ENCODE measurements at places on chromosomes 1 and 21.

GRCh38 chr1:24147194-24147593, 4.3 kb upstream of the IL22RA1 start:
- no peak for DNase-seq

- no peak for DNase-seq
These were observed 6.3 kb upstream of the SGIP1 start for GRCh38 chr1:66527686-66528085.

- no peak for DNase-seq
These were observed 115.7 kb upstream of the ATP1A1 start for GRCh38 chr1:116257341-116257767.

DNA sequence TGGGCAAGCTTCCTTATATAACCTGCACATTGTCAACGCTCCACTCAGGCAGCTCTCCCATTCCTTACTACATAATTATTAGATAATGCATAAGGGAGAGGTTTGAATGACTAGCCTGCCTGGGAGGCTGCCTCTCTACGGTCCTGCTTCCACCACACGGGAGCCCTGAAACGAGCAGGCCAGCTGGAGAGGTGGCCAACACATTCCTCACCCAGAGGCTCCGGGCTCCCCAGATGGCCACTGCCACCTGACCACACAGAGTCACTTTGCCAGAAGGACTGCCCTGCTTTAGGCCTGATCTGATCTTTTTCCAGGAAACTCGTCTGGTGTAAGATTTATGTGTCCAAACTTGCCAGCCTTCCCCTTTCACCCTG, 27.9 kb downstream of the HIVEP3 start:
- DNase-seq, result no peak

- DNase-seq, result no peak
These were observed 111.4 kb upstream of the CDC42BPA start for GRCh38 chr1:227429447-227430359.

DNA sequence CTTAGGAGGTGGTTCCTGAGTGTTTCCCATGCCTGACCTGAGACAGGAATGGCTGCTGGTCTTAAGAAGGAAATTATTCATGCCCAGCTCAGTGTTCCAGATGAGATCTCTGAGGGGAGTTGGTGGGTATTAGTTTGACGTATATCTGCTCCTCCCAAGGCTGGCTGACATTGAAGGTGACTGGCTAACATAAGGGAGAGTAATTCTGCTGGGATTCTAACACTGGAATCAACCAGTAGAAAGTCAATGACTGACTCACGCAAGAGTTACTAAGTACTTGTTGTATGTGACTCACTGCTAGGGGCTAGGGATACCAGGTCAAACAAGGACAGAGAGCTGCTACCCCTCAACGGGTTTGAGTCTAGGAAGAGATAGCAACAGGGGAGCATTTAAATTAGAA, 177.3 kb downstream of the CACNA1E start:
- DNase-seq, result no peak

DNA sequence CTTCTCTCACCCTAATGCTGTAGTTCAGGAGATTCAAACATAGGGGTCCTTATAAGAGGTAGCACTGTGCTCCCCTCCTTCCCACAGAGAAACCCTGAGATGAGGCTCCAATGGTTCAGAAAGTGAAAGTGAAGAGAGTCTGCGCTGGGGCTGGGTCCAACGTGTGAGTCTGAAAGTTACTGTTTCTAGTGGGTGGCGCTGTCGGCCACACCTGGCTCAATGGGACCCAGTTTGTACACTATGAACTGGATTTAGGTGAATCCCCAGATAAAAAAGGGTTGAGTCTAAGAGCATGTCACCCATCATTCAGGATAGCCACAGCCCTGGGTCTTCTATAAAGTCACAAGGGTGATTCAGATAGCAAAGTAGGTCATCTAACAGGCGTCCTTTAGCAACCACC, 2.8 kb downstream of the SMCP start:
- DNase-seq, result no peak

GRCh38 chr21:39120876-39121599, 62.2 kb downstream of the PSMG1 start:
- no peak for DNase-seq

DNA sequence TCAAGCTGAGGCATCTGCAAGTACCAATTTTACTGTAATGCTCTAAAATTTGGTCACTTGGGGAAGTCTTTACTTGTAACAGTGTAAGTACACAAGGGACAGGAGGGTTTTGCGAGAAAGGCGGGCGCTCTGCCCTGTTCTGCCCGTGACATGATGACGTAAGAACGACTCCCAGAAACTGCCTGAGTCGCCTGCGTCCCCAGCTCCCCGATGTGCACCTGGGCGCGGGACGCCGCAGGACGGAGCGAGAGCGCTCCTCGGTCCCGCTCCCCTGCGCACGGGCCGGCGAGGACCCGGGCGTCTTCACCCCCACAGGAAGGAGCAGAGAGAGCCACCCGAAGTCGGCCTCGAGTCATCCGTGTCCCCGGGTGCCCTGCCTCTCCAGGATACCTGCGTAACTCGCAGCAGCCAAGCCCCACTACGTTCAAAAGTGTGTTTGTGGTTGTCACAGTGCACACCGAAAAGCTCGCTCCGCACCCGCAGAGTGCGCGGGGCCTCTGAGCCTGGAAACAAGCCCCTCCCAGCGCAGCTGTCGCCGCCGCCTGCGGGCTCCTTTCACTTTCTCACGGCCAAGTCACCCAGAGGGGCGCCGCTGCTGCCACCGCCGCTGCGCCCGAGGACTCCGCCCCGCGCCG, 3.3 kb upstream of the ZBTB18 start:
- no peak for DNase-seq

GRCh38 chr1:24364975-24365678, 46.0 kb downstream of the GRHL3 start:
- DNase-seq, result no peak

DNA sequence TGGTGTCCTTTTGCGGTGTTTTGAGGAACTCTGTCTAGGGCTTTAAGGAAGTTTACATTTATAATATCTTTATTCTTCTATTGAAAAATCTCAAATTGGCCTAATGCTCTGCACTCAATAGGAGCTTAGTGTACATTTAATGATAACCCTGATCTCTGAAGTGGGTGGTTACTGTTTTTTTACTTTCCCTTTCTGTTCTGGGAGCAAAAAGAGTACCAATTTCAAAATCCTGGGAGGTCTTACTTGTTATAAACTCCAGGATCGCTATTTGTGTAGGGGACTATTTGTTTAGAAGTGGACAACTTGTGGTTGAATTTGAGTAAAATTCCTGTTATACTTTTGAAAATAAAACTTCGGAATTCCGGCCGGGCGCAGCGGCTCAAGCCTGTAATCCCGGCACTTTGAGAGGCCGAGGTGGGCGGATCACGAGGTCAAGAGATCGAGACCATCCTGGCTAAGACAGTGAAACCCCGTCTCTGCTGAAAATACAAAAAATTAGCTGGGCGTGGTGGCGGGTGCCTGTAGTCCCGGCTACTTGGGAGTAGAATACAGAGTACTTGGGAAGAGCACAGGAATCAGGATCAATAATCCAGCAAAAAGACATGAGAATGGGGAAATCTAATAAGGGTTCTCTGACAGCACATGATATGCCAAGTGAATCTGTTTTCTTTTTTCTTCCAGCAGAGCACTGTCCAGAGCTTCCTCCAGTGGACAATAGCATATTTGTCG, 1.1 kb downstream of the C4BPB start:
- no peak for DNase-seq

DNA sequence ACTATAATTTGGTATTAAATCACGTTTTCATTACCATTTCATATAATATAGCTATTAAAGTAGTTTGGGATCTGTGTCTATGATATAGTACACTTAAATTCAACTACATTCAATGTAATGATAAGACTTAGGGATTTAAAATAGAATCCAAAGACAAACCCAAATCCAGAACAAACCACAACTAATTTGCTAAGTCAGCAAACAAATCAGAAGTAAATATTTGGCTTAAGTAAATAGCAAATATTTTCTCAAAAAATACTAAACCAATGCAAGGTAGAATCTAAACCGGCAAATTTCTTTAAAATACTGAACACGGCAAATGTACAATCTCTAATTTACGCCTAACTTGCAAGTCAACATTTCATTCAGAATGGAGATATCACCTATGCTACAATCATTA, 16.8 kb downstream of the YY1AP1 start:
- no peak for DNase-seq

DNA sequence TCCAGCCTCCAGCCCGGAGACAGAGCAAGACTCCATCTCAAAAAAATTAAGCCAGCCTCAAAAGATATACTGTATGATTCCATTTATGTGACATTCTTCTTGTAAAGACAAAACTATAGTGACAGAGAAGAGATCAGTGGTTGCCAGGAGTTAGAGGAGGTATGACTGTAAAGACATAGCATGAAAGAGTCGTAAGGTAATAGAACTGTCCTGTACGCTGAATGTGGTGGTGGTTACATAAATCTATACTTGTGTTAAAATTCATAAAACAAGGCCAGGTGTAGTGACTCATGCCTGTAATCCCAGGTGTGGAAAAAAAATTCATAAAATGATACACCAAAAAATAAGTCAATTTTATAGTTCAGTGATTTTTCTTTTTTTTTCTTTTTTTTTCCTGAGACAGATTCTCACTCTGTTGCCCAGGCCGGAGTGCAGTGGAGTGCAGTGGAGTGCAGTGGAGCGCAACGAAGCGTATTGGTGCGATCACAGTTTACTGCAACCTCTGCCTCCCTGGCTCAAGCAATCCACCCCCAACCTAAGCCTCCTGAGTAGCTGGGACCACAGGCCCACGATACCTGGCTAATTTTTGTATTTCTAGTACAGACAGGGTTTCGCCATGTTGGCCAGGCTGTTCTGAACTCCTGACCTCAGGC, 84.9 kb upstream of the CXADR start:
- DNase-seq, result no peak

DNA sequence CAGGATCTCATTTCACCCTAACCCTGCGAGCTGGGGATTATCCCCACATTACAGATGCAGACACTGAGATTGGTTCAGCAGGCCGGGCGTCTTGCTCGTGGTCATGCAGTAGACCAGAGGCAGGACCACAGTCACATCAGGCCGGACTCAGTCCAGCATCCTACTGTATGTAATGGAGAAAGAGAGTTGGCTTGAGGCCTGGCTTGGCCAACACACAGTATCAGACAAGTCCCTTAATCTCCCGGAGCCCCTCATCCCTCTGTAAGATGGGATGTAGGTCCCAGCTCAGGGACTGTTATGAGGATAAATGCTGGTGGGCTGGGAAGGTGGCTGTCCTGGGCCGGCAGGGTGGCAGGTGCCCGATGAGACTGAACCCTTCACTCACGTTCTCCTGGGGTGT, 66.1 kb upstream of the ACTL8 start:
- no peak for DNase-seq

- no peak for DNase-seq
These were observed 470 bp downstream of the TNR start for GRCh38 chr1:175742790-175743459.

DNA sequence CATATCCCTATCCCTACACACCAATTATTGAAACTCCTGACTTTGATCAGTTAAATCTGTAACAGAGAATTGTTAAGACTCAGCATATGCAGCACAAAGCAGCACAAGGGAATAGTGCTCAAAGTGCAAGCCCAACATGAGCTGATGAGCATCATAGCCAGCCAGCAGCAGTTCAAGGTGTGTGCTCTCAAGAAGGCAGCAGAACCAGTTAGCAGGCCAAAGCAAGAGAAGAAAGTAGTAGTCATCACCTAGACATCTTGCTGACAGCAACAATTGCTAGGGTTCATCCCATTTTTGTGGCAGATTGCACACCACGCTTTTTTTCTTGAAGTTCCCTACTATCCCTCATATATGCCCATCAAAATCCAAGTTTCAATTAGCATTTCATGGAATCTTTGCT, 478.3 kb downstream of the COL11A1 start:
- DNase-seq, result no peak

GRCh38 chr1:223700942-223701637, 11.2 kb upstream of the CAPN2 start:
- no peak for DNase-seq

GRCh38 chr1:87108814-87109411, 194.5 kb downstream of the HS2ST1 start:
- no peak for DNase-seq

GRCh38 chr1:215957663-215958062, 390.6 kb downstream of the KCTD3 start:
- no peak for DNase-seq

- no peak for DNase-seq
These were observed 299.8 kb downstream of the MRPL39 start for GRCh38 chr21:25307489-25307888.

GRCh38 chr1:167520711-167521206, 2.4 kb upstream of the CD247 start:
- DNase-seq, result no peak

DNA sequence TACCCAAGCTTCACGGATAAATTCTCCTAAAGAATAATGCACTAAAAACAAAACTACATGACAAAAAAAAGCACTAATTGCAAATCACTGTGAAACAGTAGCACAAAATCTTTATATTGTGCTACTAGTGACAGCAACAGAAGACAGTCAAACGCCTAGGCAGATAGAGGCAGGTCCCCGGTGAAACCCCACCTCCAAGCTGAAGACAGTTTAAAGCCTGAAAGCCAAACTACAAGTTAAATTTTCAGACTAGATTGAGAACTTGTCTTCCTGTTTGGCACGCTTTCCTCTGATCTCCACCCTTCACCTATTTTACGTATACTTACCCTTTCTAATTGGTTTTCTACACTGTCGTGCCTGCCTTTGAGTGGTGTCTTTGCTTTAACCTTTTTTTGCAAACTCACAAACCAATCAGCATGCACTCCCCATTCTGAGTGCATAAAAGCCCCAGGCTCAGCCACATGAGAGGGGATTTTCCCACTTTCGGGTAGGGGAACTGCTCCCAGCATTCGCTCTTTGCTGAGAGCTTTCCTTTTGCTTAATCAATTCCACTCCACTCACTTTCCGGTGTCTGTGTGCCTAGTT, 3.6 kb upstream of the BACH1 start:
- no peak for DNase-seq

GRCh38 chr1:244460197-244460596, 876 bp upstream of the CATSPERE start:
- DNase-seq, result no peak

DNA sequence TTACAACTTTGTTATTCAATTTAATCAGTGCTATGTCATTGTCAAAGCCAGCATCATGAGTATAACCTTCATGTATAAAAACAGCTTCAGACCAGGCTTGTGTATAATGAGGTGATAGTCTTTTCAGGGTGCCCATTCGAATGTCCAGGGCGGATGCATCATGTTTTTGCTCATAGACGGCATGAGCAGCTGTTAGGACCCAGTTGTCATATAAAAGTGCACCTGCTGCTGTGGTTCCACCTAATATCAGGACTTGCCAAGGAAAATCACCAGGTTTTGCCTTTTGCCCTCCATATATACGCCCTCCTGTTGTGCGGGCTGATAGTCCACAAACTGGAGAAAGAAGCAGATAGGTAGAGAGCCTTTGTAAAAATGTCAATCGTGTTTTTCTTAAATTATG, 14.9 kb downstream of the TARDBP start:
- DNase-seq, result no peak

DNA sequence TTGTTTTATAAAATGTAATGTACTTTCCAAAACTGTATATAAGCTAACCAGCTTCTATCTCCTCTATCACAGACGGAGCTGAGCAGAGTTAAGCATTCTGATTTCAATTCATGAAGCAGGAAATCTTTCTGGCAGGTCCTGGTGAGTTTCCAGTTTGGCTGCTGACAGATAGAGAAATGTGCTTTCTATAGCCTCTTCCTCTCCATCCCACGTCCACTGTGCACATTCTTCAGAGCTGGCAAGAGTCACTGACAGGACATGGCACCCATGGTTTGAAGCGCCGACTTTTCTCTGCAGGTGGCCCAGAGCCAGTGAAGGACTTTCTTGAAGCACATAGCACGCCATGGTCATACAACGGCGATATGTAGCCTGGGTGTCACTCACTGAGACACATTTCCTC, 52.3 kb upstream of the POU2F1 start:
- no peak for DNase-seq

- DNase-seq, result no peak
These were observed 38.5 kb downstream of the ZBTB18 start for GRCh38 chr1:244089561-244089960.
